NCI-H1436 treated with DMSO at 0.1 percent for 48 hours (cell line): ENCODE measurements at places on chromosomes 7 and 10.

- no peak for DNase-seq
Measured at GRCh38 chr7:106569500-106569929, 91.4 kb downstream of the CCDC71L start.

GRCh38 chr10:129105266-129105665, 361.8 kb upstream of the MGMT start:
- no peak for DNase-seq

- DNase-seq, result no peak
Measured at GRCh38 chr10:59885430-59886134, 20.8 kb downstream of the CCDC6 start.

- no peak for DNase-seq
Measured at GRCh38 chr7:108467391-108467790, 11.2 kb upstream of the NRCAM start.

- DNase-seq, result no peak
Measured at GRCh38 chr10:91803386-91804125, 5.3 kb downstream of the TNKS2 start.

DNA sequence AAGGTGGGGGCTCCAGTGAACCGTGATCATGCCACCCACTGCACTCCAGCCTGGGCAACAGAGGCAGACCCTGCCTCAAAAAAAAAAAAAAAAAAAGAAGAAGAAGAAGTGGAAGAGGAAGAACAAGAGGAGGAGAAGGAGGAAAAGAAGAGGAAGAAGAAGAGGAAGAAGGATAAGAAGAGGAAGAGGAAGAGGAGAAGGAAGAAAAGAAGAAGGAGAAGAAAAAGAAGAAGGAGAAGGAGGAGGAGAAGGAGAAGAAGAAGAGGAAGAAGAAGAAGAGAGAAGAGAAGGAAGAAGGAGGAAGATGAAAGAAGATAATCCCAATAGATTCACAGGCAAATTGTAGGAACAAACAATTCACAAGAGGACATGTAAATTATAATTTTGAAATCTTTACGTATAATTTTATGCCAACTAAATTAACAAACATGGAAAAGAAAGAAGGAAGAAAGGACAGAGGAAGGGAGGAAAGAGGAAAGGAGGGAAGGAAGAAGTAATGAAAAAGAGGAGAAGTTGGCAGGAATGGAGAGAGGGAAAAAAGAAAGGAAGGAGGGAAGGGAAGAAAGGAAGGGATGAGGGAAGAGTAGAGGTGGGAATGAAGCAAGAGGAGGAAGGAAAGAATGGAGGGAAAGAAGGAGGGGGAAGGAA, 3.5 kb downstream of the SVOPL start:
- DNase-seq, result no peak

GRCh38 chr7:28629216-28629842, 217.0 kb downstream of the CREB5 start:
- no peak for DNase-seq

- no peak for DNase-seq
Measured at GRCh38 chr10:34231441-34232180, 583.5 kb downstream of the PARD3 start.

GRCh38 chr7:151233804-151234203, 1.5 kb downstream of the CHPF2 start:
- no peak for DNase-seq

DNA sequence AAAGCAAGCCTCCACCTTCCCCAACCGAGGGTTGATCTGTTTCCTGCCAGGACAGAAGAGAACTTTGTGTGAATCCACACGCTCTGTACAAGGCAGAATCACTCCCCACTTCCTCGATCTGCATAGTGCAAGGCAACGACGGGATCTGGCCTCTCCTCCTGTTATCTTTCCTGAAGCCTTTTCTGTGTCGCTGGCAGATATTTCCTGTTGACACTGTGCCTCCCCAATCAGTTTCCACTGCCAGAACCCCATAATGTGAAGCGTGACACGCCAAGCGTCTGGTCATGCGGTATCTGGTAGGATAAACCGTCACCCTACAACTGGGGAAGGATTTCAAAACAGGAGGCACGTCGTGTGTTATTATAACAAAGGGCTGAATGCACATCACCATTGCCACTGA, 57.2 kb downstream of the FAM171A1 start:
- DNase-seq, result no peak

DNA sequence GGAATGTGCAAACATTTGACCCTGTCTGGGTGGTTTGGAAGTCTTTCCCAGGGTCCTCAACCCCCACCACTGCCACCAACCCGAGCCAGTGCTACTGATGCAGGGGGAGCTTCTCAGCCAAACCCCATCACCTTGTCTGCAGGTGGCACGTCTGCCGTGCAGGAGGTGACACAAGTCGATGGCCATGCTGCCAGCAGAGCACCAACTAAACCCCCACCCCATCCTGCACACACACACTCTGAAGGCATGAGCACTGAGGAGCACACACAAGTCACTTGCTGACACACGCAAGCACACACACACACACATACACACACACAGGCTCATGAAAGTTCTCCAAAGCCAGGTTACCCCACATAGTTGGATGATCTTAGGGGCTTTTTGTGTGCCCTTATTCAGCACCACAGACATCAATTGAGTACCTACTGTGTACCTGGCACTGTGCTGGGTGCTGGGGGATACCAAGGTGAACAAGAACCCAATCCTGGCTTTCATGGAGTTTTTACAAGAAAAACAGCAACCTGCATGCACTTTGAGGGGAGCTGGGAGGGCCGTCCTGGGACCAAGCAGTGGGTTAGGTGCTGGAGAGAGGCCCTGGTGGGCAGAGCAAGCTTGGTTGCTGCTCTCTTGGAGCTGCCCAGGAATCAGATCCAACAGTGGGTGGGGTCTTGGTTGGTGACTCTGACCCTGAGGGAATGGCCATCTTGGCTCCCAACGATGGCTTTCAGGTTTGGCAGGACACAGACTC, 118.8 kb downstream of the RGS10 start:
- DNase-seq, result no peak

DNA sequence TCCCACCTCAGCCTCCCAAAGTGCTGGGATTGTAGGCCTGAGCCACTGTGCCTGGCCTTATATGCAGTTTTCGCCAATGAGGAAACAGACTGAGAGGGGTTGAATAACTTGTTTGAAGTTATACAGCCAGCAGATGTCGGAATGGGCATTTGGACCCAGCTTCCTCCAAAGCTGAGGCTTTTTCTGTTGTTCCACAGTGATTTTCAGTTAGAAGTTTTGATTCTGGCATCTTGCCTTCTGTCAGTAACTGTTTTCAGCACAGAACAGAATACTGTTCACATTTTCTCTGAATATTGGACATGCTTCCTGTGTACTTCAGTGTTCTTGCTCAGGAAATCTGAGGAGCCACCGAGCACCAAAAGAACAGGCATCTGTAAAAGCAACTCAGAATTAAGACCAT, 287.2 kb downstream of the CAMK1D start:
- DNase-seq, result no peak

DNA sequence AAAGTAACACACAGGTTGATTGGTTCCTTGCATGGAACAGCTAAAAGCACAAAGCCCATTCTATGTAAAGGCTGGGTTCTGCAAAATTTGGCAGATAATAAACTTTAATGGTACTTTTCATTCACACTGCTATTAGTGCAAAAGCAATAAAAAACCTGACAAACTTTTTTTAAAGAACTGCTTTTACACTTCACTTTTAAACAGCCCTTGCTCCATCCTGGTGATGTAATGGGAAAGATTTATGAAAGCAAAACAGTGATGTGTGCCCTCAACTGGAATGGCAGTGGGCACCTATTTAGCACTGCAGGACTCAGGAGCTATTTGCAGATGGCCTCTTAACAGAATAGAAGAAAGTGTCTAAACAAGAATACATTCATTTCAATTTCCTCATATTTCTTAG, 44.9 kb downstream of the TSPAN12 start:
- DNase-seq, result no peak

- no peak for DNase-seq
Measured at GRCh38 chr7:101558742-101559325, 70.3 kb downstream of the MYL10 start.

GRCh38 chr7:102942868-102943267, 30.1 kb downstream of the LRRC17 start:
- DNase-seq, result no peak

GRCh38 chr10:112045938-112046337, 137.6 kb downstream of the GPAM start:
- DNase-seq, result no peak

DNA sequence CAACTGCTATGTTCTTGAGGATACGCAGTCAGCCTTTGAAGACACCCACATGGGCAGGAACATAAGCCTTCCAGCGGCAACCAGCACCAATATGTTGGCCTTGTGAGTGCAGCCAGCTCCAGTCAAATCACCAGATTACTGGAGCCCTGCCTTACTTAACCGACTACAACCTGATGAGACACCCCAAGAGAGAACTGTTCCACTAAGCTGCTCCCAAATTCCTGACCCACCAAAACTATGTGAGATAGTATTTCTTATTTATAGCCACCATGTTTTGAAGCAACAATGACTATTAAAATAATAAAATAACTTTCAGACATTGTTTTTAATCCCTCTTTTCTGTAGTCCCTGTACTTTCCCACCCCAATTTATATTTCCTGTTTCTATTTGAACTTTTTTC, 179.6 kb downstream of the ADK start:
- no peak for DNase-seq

DNA sequence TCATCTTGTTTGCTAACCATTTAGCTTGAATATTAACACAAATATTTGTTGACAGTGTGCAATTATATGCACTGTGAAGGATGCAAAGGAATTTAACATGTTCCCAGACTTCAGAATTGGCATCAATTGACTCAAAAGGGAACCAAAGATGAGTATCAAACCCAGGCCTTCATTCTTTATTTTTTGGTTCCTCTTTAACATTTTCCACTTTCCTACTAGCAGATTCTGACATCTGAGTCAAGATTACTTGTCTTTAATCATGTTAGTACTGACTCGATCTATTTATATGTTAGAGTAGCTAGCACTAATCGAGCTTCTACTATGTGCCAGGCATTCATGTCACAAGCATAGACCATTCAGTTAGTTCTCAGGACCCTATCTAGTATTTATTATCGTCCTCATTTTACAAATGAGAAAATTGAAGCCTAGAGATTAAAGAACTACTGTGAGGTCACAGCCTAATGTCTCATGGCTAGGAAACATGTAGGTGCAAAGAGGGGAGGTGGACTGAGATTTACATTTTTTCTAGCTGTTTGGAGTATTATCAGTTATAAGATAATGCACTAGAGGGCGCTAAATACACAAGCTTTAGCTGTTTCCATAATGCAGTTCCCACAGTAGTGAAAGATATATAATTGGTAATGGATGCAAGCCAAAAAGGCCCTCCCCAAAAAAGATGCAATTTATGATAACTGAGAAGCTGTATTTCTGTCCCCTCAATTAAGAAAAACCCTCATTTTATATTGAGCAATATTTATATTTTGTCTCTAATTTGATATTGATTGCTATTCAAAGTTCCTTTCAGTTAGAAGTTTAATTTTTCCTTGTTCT, 32.9 kb upstream of the KMT2E start:
- no peak for DNase-seq

GRCh38 chr10:72834183-72834825, 59.2 kb upstream of the OIT3 start:
- DNase-seq, result no peak

GRCh38 chr7:124188576-124188975, 155.7 kb upstream of the TMEM229A start:
- DNase-seq, result no peak

GRCh38 chr10:76285012-76285411, 853.6 kb downstream of the LRMDA start:
- DNase-seq, result no peak
